ENCODE measurements at places on chromosomes 16 and 17. TPM values are rescaled to one million over a fixed set of nuclear protein-coding genes. Genes with fewer than 3 reads are reported as not detected.

- no peak for DNase-seq
Observed at GRCh38 chr16:10036956-10037355, 145.3 kb downstream of the GRIN2A start.

DNA sequence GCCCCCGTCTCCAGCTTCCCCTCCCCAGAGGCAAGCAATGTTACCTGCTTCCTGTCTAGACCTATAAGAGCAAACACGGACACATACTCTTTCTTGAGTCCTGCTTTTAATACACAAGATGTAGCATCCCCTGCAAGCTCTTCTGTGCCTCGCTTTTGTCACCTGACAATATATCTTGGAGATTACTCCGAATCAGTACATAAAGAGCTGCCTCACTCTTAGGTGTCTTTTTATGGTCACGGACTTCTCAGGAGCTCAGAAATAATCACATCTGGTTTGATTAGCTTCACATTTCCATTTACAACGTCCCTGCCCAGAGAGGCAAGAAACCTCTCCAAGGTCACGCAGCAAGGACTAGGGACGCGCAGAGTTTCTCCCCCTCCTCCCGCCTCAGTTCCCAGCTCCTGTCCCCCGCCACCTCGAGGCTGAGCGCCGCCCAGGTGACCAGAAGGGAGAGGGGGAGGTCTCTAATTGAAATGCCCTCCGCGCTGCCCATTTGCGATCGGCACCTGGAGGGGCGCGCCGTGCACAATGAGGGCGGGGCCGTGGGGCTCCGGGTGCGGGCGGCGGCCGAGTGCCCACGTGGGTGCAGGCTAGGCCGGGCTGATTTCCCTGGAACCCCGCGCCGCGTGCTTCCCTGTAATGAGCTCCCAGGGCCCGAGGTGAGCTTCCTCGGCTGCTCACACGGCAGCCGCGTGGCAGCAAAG, 13.8 kb upstream of the SEZ6 start:
- DNase-seq: no peak

GRCh38 chr17:81210466-81210865, 12.3 kb downstream of the CEP131 start:
- no peak for DNase-seq

CA5A gene
- total RNA-seq: 39.8 TPM

ENO3 gene
- total RNA-seq: 66.1 TPM

DHODH gene
- total RNA-seq: 67.9 TPM

CD300H gene
- total RNA-seq: not detected

- no peak for DNase-seq
Observed at GRCh38 chr17:48530208-48530886, 464 bp downstream of the HOXB1 start.

- no peak for DNase-seq
Observed at GRCh38 chr16:53358884-53359283, 75.4 kb upstream of the RBL2 start.

- no peak for DNase-seq
Observed at GRCh38 chr17:56440419-56440818, 153.1 kb upstream of the NOG start.

SRCIN1 gene
- 13.7 TPM for total RNA-seq

DNA sequence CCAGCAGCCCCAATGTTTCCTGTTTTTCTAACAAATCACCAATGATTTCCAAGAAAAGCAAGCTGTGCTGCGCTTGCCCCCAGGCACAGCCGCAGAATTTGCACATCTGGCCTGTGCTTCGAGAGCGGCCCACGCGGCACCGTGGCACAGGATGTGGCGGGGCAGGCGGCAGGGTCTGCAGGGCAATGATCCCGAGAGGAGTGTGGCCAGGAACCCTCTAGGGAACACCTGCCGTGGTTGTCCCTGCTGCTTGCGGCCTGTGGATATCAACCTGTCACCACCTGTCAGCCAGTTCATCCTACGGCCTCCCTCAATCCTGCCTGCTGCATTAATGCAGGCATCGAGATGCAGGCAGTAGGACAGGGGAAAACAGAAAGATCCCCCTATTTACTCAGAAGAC, 24.0 kb downstream of the PIK3R5 start:
- DNase-seq: no peak

ALKBH5 gene
- total RNA-seq: 64.2 TPM

GRCh38 chr17:74356646-74357465, 4.8 kb downstream of the BTBD17 start:
- DNase-seq: no peak

- no peak for DNase-seq
Observed at GRCh38 chr16:29775742-29776408, 2.2 kb upstream of the ZG16 start.

GRCh38 chr16:69417520-69418199, 6.8 kb upstream of the CYB5B start:
- DNase-seq: no peak

DNA sequence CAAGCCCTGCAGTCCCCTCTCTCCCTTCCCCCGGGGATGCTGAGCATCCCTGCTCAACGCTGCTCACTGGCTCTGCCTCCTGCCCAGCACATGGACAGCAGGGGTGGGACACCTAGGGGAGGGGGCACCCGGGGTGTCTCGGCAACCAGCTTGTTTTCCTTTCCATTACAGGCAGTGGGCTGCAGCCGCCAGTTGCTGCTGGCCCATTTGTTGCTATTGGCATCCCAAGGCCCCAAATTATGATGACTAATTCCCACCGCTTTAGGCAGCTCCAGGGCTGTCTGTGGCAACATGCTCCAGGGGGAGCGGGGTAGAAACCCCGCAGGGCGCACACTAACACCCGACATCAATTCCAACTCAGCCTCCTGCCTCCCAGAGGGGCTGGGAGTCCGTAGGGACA, 4.9 kb downstream of the SDK2 start:
- DNase-seq: no peak

GRCh38 chr17:8490256-8491023, 54.8 kb downstream of the NDEL1 start:
- no peak for DNase-seq

DNA sequence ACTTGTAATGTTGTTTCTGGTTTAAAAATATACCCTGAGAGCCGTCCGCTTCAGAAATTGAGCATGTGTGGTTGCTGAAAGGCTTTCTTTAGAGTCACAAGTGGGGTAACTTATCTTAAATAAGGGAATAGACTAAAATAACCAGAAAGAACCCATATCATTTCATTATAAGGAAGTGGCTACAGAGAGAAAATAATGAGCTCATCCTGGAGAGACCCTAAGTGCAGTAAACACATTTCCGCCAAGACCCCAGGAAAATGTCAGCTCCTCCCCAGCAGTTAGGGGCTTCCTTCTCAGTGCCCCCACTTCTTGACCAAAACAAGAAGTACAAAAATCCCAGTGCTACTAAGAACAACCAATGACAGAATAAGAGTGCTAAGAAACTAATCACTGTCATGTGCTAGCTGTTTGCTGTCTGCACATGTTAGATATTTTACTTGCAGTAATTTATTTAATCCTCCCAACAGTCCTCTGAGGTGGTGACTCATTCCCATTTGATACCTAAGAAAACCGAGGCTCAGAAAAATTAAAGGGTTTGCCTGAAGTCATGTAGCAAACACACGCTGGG, 83.5 kb downstream of the CDYL2 start:
- no peak for DNase-seq

DNA sequence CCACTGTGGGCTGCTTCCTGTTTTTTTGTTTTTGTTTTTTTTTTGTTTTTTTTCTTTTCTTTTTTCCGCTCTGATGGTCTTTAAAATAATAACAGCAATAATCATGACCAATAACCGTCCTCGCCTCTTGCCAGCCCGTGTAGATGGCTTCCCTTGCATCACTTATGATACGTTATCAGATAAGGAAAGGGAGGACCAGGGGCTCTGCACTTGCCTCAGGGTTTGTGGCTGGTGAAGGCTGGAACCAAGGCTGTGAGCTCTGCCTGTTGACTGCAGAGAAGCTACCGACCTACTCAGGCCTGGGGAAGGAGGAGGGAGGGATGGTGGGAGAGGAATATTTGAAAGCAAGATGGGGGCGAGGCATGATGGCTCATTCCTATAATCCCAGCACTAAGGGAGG, 114.0 kb upstream of the SDK2 start:
- DNase-seq: no peak

- DNase-seq: no peak
Observed at GRCh38 chr17:2089021-2089422, 34.1 kb downstream of the HIC1 start.

- DNase-seq: no peak
Observed at GRCh38 chr16:85845266-85845665, 45.8 kb downstream of the COX4I1 start.

GRCh38 chr16:10620120-10620519, 39.7 kb upstream of the EMP2 start:
- no peak for DNase-seq

GSG1L gene
- total RNA-seq: not detected

HYDIN gene
- total RNA-seq: 0.27 TPM

DNA sequence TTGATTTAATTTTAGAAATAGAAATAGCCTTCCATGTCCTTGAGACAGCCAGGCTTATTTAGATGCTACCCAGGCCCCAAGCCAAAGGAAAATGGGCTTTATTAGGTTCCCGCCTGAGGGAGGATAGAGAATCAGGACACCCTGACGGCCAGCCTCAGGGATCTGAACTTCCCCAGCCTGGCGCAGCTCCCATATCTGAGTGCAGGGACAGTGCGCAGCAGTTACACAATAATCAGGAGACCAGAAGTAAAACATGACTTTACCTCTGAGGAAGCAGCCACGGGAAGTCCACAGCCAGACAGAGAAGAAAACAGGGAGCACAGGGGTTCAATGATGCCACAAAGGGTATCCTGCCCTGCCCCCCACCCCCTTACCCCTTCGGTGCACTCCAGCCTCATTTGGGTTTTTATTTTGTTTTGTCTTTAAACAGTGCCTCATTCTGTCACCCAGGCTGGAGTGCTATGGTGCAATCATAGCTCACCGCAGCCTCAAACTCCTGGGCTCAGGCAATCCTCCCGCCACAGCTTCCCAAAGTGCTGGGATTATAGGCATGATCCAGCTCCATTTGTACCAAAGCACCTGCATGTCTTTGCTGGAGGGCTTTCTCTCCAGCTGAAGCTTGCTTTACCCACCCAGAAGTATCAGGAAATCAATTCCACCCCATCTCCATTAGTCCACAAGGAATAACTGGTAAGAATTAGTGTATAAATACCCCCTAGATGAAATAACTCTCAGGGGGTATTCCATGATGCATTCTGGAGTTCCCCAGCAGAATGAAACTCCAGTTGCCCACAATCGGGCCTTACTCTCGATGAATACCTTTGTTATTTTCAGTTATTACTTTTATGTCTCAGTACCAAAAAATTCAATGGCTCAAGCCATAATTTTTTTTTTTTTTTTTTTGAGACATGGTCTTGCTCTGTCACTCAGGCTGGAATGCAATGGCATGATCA, 21.9 kb downstream of the ORC6 start:
- peak; percentile 78 for DNase-seq

CASKIN2 gene
- 9.0 TPM for total RNA-seq

DNA sequence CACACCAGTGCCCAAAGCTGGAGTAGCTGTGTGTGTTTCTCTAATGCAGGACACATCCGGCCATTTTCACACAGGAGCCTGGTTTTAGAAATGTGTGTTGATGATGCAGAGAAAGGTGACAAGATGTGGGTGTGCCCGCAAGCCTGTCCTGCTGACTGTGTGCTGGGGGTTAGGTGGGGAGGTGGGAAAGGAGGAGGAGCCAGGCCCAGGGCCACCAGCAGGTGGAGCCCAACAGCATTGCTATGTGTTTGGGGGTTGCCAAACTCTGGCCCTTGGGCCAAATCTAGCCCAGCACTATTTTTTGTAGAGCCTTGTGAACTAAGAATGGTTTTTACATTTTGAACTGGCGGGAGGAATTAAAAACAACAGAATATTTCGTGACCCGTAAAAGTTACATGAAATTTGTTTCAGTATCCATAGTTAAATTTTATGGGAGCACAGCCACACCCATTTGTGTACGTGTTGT, 61.7 kb upstream of the LGALS9 start:
- DNase-seq: no peak

KSR1 gene
- total RNA-seq: 9.4 TPM

DNA sequence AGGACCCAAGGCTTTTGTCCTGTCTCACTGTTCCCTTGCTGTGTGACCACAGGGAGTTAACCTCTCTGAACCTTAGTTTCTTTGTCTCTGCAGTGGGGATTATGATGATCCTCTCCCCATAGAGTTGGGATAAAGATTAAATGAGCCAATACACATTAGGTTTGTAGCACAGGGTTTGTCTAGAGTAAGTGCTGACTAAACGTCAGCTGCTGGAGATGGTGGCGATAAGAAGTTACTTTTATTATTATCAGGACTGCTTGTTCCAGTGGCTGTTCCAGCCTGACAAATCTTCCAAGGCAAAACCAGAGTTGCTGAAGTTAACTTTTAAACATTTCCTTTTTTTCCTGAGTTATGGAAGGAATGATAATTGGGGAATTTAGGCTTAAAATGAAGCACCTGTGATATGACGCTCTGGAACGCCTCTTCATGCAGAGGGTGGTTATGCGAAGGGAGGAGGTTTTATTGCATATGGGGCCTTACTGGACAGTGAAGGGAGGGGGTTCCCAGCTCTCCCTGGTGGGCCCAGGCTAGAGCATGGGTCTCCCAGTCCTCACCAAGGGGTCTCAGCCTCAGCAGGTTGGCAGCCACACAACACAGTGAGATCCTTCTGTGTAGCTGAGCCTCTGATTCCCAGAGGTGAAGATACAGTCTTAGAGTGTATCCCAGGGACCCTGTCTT, 35.8 kb downstream of the PLCG2 start:
- no peak for DNase-seq

GRCh38 chr17:4846635-4847390, 13.7 kb downstream of the MINK1 start:
- no peak for DNase-seq

DNA sequence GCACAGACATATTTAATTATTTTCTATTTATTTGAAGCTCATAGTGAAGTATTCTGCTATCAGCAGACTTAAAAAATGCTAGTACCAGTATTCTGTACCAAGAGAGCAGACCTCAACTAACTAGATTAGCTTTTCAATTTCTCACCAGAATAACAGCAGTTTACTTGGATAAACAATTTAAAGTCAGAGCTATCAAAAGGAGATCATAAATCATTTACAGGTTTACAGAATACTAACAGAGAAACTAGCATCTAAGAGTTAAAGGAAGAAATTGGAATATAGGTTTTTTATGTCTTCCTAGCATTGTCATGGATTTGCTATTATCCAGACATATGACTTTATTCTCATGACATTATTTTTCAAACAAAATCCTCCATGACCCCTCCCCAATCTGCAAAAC, 3.4 kb downstream of the SPOP start:
- DNase-seq: no peak

- DNase-seq: peak; percentile 43
Observed at GRCh38 chr17:67995570-67996263, 552 bp downstream of the C17orf58 start.
